PC-9 (cell line): ENCODE measurements at places on chromosomes 2 and 18. TPM values are rescaled to one million over a fixed set of nuclear protein-coding genes. Genes with fewer than 3 reads are reported as not detected.

GRCh38 chr2:145812165-145812554 lies 1292.2 kb upstream of the ZEB2 start:
- no peak for DNase-seq

GRCh38 chr2:7896940-7897487 lies 784.8 kb upstream of the ID2 start:
- no peak for DNase-seq

DNA sequence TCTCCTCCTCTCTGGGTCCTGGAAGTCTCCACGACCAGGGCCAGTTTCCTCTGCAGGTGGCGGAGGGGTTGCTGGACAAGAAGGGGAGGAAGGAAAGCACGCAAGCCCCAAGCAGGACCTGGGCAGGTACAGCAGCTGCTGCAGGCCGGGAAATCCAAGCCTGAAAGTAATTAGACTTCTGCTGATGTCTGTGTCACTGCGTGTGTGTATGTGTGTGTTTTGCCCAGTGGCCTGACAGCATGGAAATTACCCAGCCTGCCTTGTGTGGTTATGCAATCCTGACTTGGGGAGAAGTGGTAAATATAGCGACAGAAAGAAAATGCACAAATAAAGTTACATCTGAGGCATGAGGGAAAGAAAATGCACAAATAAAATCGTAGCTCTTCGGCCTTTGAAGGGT lies 121.8 kb upstream of the ZBTB14 start:
- DNase-seq, result no peak

DNA sequence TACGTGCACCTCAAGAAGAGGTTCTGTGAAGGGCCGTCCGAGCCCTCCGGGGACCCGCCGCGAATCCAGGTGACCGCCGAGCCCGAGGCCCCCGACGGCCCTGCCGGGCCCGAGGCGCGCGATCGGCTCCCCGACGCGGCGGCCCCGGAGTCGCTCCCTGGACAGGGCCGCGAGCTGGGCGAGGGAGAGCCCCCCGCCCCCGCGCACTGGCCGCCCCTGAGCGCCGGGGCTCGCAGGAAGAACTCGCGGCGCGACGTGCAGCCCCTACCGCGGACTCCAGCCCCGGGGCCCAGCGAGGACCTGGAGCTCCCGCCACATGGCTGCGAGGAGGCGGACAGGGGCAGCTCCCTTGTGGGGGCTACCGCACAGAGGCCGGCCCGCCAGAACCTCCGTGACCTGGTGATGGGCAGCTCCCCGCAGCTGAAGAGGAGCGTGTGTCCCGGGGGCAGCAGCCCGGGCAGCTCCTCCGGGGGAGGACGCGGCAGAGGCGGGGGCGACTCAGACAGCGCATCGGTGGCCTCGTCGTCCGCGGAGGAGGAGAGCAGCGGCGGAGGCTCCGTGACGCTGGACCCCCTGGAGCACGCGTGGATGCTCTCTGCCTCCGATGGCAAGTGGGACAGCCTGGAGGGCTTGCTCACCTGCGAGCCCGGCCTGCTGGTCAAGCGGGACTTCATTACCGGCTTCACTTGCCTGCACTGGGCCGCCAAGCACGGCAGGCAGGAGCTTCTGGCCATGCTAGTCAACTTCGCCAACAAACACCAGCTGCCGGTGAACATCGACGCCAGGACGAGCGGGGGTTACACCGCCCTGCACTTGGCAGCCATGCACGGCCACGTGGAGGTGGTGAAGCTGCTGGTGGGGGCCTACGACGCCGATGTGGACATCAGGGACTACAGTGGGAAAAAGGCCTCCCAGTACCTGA lies 812 bp downstream of the SOWAHC start:
- no peak for DNase-seq

- DNase-seq, result peak; percentile 88
Observed at GRCh38 chr2:64453770-64454385, at the start of gene LGALSL. TSS of gene LGALSL (plus strand) at chr2:64454162. CDS start at chr2:64454546, 384 bp downstream.

- no peak for DNase-seq
Observed at GRCh38 chr18:49566217-49566770, 4.4 kb downstream of the LIPG start.

DNA sequence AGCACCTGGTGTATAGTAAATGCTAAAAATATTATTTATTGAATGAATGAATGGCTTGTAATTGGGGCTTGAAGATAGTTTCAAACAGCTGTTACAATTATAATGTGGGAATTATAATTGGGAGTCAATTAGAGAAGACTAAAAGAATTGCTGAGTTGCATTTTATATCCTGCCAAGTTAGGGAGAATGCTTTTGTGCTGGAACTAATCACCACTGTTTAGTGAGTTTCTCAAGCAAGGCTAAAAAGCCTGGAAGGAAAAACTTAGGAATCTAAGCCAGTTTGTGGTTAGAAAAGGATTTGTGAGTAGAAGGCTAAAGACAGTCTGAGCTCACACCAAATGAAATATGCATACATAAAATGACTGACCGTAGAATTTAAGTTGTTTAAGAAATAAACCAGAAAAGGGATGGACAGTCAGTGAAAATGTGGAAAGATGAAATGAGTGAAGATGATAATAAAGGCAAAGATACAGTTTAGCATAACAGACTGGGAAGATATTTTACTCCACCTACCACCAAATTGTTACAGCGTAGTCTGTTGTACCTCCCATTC lies 647.7 kb upstream of the FSHR start:
- no peak for DNase-seq

- no peak for DNase-seq
Observed at GRCh38 chr2:135909976-135910375, 33.7 kb upstream of the MCM6 start.

GRCh38 chr2:142870526-142870925 lies 6.9 kb upstream of the KYNU start:
- no peak for DNase-seq

GRCh38 chr2:12212841-12213597 lies 466.6 kb downstream of the LPIN1 start:
- DNase-seq, result no peak

DNA sequence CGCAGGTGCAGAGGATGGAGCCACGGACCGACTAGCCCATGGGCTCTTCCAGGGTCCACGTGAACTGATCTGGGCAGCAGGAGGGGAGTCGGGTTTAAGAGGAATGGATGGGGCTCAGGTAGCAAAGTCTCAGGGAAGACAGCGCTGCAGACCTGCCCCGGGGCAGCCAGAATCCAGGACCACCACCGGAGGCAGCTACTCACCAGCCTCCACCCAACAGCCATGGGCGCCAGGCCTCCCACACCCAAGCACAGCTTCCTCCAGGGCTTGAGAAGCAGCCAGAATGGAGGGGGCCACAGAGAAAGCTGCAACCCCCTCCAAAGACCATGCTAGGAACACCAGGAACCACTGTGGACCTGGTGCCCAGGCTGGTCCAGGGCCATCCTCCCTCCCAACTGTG lies 164.3 kb downstream of the TWIST2 start:
- DNase-seq, result no peak

DNA sequence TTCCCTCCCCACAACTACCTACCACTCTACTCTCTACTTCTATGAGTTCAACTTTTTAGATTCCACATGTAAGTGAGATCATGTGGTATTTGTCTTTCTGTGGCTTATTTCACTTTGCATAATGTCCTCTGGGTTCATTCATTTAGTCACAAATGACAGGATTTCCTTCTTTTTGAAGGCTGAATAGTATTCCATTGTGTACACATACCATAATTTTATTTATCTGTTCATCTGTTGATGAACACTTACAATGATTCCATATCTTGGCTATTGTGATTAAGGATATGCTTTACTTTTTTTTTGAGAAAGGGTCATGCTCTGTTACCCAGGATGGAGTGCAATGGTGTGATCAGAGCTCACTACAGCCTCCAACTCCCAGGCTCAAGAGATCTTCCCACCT lies 73.6 kb downstream of the ICA1L start:
- DNase-seq, result no peak

The SNTG2 gene
- total RNA-seq, result not detected in 2 replicates

The GULP1 gene
- 31.5 and 38.0 TPM in 2 replicates for total RNA-seq

The ANKRD36B gene
- 26.2 and 34.0 TPM in 2 replicates for total RNA-seq

The GPR39 gene
- 14.1 and 20.9 TPM in 2 replicates for total RNA-seq

The VWC2L gene
- not detected in 2 replicates for total RNA-seq
